ENCODE measurements at places on chromosomes 13 and 19. TPM values are rescaled to one million over a fixed set of nuclear protein-coding genes. Genes with fewer than 3 reads are reported as not detected.

Gene ZNF546
- 5.5 TPM for total RNA-seq

- no peaks in the 10 kb centered on the region for H3K27me3 ChIP-seq
- H3K4me1 ChIP-seq: no peaks in the 10 kb centered on the region
- DNase-seq: no peak
- no peak overlapping the region for H3K4me3 ChIP-seq
- H3K27ac ChIP-seq: no peak overlapping the region
Observed at GRCh38 chr13:43431290-43431716, 355.5 kb downstream of the ENOX1 start.

GRCh38 chr13:49954674-49955455 lies 18.7 kb upstream of the SPRYD7 start:
- DNase-seq: no peak
- no peaks in the 10 kb centered on the region for H3K36me3 ChIP-seq
- no peaks in the 10 kb centered on the region for H3K27me3 ChIP-seq
- no peaks in the 10 kb centered on the region for H3K4me1 ChIP-seq

GRCh38 chr13:32264407-32264806 lies 50.8 kb downstream of the ZAR1L start:
- no peaks in the 10 kb centered on the region for H3K4me1 ChIP-seq
- H3K36me3 ChIP-seq: no peaks in the 10 kb centered on the region
- no peak overlapping the region for H3K4me3 ChIP-seq

Gene MCEMP1
- total RNA-seq: 4.1 TPM
